MCF 10A (cell line): ENCODE measurements at places on chromosomes 12 and 14.

- no peak for DNase-seq
These were observed 103.2 kb upstream of the MDGA2 start for GRCh38 chr14:47778631-47779030.

DNA sequence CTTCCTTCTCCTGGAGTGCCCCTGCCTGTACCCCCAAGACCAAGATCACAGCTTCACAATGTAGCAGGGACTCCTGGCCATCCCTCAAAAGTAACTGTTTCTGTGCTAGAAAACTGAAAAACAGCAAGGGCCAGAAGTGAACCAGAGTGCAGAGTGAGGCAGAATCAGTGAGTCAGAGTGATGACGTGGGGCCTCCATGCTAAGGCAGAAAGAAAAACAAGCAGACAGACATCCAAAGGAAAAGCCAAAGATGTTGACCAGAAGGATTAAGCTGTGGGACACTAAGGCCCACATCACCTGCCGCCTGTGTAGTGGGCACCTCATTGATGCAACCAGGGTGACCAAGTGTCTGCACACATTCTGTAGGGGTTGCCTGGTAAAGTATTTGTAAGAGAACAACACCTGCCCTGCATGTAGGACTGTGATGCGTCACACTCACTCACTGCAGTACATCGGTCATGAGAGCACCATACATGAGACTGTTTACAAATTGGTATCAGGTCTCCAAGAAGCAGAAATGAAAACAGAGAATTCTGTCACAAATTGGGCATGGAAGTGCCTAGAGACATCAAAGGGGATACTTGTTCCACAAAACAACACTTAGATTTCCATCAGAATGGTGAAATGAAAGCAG, 51.2 kb downstream of the ARMH4 start:
- peak; percentile 30 for DNase-seq

DNA sequence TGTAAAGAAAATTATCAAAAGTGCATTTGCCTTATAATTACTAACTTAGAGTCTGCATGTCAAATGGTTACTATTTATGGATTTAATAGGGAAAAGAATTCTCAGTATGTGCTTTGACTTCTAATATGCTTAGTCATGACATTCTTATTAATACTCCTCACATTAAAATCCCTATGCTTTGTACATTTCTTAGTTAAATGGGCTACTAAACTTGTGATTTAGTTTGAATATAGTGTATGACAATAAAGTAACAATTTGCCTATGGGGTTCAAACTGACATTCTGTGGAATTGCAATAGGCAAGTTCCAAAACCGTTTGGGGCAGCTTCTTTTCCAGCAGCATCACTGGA, 361.9 kb upstream of the TMTC1 start:
- DNase-seq: no peak

- no peak for DNase-seq
These were observed 46.4 kb upstream of the RTRAF start for GRCh38 chr14:51942971-51943370.

- no peak for DNase-seq
These were observed 243.7 kb downstream of the DACT1 start for GRCh38 chr14:58881433-58881832.

DNA sequence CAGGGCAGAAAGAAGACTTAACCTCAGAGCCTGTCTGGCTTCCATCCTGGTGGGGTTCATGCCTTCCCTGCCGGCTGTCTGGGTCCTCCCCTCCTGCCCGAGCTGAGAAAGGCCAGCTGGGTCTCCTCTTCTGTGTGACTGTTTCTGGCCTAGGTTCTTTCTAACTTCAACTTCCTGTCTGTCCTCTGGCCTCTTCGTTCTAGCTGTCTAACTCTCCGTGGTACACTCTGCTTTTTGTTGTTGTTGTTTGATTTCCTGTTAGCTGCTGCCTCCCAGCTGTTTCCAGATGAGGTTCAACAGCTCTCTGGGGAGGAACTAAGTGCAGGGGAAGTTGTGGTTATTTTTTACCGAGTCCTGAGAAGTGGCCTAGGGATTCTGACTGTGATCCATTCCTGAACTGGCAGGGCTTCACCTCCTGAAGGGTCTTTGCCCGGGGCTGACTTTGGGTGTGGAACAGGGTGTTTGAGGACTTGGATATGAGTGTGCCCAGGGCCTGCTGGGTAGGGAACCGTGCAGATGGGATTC, 3.2 kb downstream of the MLXIP start:
- no peak for DNase-seq

DNA sequence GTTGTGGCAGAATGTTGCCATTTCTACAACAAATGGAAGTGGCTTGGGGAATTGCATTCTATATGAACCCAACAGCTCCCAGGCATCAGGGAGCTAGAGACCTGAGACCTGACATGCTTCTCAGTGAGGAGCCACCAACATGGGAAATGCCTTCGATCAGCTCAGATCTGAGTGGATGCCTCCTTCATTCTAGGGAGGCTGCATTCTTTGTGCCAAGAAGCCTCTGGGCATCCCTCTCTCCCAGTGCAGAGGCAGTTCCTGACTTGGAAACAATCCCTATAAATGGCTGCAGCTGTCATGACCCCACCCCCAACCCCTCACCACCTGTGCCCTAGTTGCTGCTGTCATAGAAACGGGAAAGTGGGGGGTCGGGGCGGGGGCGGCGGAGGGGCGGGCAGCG, 196.3 kb downstream of the PPM1H start:
- DNase-seq: no peak

- DNase-seq: no peak
These were observed 51.8 kb downstream of the ZFYVE21 start for GRCh38 chr14:103767336-103767894.

DNA sequence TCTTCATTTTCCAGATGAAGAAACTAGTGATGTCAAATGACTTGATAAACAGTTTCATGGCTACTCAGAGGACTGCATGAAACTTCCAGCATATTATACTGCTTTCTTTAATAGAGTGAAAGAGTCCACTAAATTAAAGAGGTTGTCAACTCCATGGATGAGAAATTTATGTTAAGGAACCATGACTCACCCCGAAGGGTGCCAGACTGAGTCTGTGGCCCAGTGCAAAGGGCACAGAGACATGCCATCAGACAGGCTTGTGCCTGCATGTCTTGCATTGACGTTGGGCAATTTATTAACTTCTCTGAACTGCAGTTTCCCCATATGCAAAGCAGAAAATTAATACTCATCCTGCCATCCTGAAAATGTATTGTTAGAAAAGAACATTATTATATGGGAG, 382.4 kb downstream of the APAF1 start:
- peak; percentile 87 for DNase-seq

DNA sequence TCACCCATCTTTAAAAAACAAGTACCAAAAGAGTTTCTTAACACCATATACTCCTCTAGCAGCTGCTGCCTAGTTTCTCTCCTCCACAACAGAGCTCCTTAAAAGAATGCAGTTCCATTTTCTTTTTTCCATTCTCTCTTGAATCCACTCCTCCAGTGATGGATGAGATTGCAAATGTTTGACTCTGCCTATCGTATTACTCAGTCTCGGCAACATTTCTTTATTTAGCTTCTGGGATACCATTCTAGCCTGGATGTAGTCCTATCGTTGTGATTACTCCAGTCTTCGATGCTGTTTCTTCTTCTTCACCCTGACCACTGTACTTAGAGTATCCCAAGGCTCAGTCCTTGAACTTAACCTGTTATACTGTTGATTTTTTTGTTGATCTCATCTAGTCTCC, 30.8 kb downstream of the CAND1 start:
- DNase-seq: no peak

DNA sequence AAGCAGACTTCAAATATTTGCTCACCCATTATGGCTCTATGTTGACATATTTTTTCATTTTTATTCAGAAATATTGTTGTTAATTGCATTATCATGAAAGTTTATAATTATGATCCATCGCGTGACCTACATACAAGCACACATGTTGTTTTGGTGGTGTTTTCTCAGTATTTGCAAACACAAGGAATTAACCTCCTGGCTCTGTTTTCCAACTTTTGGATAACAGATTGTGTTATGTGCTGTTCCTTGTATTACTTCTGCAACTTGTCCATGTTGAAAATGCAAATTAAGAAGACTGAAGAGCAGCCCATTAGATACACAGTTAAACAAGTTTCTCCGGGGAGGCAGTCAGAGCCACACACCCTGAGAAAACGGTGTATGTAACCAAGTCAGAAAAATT, 201.2 kb downstream of the SEC23A start:
- no peak for DNase-seq

DNA sequence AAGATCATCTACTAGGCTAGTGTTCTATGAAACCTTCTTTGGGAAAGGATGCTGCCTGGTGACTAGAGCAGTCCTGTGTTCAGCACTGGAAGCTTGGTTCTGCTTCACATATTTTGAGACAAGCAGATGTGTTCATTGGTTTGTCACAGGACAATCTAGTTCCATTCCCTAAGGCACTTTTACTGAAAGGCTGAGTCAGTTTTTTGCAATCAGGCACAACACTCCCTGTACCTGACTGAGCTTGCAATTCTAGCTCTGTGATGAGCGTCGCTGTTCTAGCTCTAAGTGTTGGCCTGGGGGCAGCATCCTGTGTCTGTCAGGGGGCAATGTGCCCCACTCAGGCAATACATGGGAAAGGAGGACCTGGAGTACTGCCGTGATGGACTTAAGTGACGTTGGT, 144.4 kb downstream of the CAND1 start:
- peak; percentile 65 for DNase-seq

- no peak for DNase-seq
These were observed 33.2 kb upstream of the IRF2BPL start for GRCh38 chr14:77061630-77062257.

DNA sequence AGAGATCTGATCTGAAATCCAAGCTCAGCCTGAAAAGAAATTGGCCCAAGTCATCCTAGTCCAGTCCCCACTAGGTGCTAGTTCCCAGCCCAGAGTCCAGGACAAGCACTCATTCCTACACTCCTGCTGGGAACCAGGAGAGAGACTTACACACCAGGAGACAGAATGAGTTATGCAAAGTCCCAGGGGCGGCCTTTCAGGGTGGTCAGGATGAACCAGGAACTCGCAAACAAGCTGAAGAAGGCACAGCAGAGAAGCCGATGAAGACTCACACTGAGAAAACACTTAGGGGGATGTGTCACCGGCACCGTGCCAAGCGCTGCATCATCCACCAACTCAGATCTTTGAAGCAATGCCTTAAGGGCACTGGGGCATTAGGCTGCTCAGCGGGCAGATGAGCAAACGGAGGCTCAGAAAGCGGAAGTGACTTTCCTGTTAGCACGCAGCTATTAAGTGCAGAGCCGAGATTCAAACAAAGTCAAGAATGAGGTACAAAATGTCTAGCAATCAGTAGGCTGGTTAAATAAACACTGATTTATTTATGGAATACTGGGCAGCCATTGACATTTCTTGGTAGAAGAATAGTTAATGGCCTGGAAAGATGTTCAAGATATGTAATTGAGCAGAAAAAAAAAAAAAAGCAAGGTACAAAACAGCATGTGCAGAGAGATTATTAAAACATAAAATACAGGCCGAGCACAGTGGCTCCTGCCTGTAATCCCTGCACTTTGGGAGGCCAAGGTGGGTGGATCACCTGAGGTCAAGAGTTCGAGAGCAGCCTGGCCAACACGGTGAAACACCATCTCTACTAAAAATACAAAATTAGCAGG, 78.7 kb downstream of the LRRC74A start:
- peak; percentile 99 for DNase-seq

- no peak for DNase-seq
These were observed 42.9 kb upstream of the CSRNP2 start for GRCh38 chr12:51126297-51126696.

- no peak for DNase-seq
These were observed 5.6 kb downstream of the DAZAP2 start for GRCh38 chr12:51244269-51244668.

DNA sequence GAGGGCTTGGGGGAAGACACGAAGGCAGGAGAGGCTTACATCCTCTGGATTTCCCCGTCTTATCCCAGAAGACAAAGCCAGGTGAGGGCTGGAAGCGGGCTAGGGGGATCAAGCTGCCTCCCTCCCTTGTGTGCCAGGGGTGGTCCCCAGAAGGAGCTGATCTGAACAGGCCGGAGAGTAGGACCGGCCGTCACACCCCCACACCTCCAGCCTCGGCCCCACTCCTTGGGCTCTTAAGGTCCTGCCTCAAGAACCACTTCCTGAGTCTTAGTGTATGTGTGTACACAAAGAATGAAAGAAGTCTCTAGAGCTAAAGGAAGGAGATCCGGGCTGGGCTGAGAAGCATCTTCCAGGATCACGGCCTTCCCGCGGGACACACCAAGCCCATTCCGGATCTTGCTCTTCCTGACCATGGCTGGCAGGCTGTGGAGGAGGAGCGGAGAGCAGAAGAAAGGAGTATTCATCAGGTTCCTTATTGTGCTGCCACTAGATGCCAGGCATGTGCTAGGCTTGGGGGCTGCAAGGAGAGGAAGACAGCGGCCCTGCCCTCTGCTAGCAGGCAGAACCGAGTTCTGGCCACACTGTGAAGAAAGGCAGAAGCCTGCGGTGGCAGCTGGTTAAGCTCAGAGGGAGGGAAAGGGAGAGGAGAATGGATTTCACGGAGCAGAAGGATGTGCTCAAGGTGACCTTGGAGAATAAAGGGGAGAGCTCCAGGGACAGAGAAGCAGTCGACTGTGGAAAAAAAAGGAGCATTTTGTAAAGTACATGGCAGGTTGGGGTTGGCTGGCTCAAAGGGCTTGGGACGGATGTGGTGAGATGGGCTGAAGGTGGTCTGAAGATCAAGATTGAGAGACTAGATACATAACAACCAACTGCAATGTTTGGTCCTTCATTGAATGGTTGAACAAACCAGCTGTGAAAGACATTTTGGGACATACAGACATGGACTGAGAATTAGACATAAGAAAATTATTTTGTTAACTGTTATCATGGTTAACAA, 1.3 kb upstream of the CD63 start:
- DNase-seq: no peak

DNA sequence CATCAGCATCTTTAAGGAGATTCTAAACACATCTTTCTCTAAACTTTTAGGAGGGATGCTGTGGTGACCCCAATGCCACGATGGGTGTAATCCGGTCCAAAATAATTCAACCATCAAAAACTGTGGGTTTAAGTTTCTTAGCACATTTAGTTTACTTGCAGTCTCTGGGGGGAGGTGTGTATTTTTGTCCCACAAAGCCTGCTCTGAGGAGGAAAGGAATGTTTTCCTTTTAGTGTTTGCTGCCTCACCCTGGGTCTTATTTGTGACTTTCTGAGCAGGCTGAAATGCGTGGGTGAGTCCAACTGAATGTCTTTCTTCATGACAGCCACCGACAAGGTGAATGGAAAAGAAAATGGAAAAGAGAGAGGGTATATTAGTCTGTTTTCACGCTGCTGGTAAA, 1324.7 kb downstream of the AACS start:
- no peak for DNase-seq

DNA sequence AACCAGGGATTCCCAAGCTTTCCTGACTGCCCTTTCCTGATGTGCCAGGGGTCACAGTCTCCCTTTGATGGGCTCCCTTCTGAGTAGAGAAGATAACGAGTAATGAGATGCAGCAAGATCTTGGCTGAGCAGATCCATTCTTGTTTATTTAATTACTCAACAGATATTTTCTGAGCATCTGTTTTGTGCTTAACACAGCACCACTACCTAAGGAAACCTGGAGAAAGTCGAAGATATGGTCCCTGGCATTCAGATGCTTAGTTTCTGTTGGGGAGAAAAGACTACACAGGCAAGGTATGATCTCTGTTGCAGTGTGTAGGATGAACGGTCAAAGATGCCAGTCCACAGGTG, 3.9 kb downstream of the AJUBA start:
- peak; percentile 30 for DNase-seq

GRCh38 chr12:6367065-6367968, 8.0 kb downstream of the SCNN1A start:
- DNase-seq: no peak

- peak; percentile 83 for DNase-seq
These were observed 43.9 kb upstream of the TESC start for GRCh38 chr12:117143008-117143532.

- peak; percentile 60 for DNase-seq
These were observed 29.0 kb downstream of the PTPRQ start for GRCh38 chr12:80472911-80473500.
